Right atrium auricular region (tissue), 2 donors: ENCODE measurements at places on chromosomes 1 and 21.

DNA sequence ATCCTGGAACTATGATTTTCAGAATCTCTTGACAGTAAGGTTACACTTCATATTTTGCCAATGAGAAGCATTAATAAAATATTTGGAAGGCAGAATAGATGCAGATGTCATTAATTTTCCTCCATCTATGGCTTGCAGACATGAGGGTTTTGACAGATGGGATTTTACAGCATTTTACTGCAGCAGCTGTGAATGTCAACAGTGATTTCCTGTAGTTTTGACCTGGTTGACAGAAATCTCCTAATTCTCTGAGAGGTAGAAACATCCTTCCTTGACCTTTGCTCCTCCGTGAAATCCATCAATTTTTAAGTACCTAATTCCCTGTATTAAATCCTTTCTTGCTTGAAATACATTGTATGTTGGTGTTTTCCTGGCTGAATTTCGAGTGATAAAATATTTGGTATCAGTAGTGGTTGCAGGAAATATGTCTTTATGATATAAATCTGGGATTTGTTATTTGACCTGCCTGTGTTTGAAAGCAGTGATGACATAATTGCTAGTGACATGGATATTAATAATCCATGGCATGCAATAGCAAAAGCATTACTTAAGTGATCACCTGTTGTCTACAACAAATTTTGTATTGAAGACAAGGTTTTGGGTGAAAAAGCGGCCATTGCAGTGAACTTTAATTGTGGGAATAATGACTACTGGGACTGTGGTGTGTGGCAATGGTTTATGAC lies 73.9 kb downstream of the HLX start:
- H3K36me3 ChIP-seq, result no peaks in the 10 kb centered on the region
- no peak for DNase-seq
- no peak overlapping the region for H3K4me3 ChIP-seq
- no peak overlapping the region for H3K27ac ChIP-seq

- no peaks in the 10 kb centered on the region for H3K27me3 ChIP-seq
- no peaks in the 10 kb centered on the region for H3K4me1 ChIP-seq
- H3K27ac ChIP-seq, result peak overlapping the region; percentile 36
- DNase-seq, result no peak
- no peak overlapping the region for H3K4me3 ChIP-seq
- no peaks in the 10 kb centered on the region for H3K36me3 ChIP-seq
Measured at GRCh38 chr1:93779540-93780165, 98.0 kb upstream of the BCAR3 start.

GRCh38 chr1:228987736-228988506 lies 252.6 kb downstream of the RHOU start:
- no peaks in the 10 kb centered on the region for H3K36me3 ChIP-seq
- H3K4me1 ChIP-seq, result peaks cover 25% of the 10 kb centered on the region
- H3K4me3 ChIP-seq, result no peak overlapping the region
- H3K27ac ChIP-seq, result no peak overlapping the region

DNA sequence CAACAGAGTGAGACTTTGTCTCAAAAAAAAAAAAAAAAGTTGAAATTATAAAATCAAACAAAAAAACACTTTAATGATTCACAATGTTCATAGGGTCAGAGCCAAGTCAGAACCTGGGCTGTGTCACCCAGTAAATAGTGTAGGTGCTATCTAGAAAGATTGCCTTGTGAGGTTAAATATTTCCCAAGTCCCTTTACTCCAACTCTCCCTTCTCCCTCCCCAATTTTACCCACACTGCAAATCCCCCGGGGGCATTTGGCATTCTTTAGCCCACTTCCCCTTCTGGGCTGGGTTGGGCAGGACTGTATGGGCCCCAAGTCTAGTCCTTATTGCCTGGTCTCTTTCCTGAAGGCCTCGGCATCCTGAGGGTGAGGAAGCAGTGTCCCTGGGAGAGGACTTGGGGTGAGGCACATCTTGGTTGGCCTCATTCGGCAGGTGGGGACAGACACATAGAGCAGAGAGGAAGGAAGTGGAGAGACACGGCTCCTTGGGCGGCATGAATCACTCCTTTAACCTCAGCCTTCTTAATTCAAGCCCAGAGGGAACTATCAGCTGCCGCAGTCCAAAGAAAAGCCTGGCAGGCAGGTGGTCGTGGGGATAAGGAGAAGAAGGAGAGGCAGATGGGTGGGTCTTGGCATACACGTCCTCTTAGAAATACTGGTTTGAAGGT lies 8.2 kb downstream of the ADORA1 start:
- H3K36me3 ChIP-seq, result no peaks in the 10 kb centered on the region
- no peak overlapping the region for H3K27ac ChIP-seq
- H3K27me3 ChIP-seq, result no peaks in the 10 kb centered on the region

- no peaks in the 10 kb centered on the region for H3K4me1 ChIP-seq
- no peak for DNase-seq
- no peaks in the 10 kb centered on the region for H3K36me3 ChIP-seq
Measured at GRCh38 chr1:89536555-89537341, 12.1 kb downstream of the LRRC8B start.

GRCh38 chr1:64575881-64576676 lies 106.2 kb downstream of the CACHD1 start:
- H3K36me3 ChIP-seq, result no peaks in the 10 kb centered on the region
- no peak overlapping the region for H3K4me3 ChIP-seq
- H3K27ac ChIP-seq, result no peak overlapping the region
- no peaks in the 10 kb centered on the region for H3K27me3 ChIP-seq
- no peak for DNase-seq
